ENCODE measurements at places on chromosomes 3 and 15.

DNA sequence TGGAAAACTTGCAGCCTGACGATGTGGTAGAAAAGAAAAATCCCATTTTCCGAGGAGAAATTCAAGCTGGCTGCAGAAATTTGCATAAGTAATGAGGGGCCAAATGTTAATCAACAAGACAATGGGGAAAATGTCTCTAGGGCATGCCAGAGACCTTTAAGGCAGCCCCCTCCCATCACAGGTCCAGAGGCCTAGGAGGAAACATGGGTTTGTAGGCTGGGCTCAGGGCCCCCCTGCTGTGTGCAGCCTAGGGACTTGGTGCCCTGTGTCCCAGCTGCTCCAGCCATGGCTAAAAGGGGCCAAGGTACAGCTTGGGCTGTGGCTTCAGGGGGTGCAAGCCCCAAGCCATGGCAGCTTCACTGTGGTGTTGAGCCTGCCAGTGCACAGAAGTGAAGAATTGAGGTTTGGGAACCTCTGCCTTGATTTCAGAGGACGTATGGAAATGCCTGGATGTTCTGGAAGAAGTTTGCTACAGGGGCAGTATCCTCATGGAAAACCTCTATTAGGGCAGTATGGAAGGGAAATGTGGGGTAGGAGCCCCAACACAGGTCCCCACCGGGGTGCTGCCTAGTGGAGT lies 75.9 kb upstream of the CADPS start:
- no peak overlapping the region for H3K4me3 ChIP-seq
- no peaks in the 10 kb centered on the region for H3K36me3 ChIP-seq
- no peaks in the 10 kb centered on the region for H3K4me1 ChIP-seq
- H3K27ac ChIP-seq = no peak overlapping the region

DNA sequence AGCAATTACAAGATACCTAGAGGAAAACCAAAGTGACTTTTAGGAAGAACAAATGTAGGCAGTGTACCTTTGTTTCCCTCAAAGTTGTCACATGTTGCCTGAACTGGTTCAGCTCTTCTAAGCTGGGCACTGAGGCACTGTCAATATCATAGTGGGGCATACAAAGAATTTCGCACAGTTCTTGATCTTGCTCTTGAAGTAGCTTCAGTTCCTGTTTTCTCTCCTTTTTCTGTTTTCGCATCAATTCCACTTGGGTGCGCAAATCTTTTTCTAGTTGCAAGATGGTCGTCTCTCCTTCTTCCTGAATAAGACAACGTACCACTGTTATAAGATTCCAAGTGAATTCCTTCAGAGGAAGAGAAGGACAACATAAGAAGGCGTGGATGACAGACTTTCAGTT lies 12.7 kb downstream of the PRC1 start:
- H3K27ac ChIP-seq = no peak overlapping the region
- no peaks in the 10 kb centered on the region for H3K27me3 ChIP-seq
- H3K36me3 ChIP-seq = peaks cover 70% of the 10 kb centered on the region
- no peak overlapping the region for H3K4me3 ChIP-seq
- DNase-seq = no peak

- no peaks in the 10 kb centered on the region for H3K27me3 ChIP-seq
- no peak overlapping the region for H3K4me3 ChIP-seq
- no peak overlapping the region for H3K27ac ChIP-seq
- peaks cover 2% of the 10 kb centered on the region for H3K36me3 ChIP-seq
- no peak for DNase-seq
- H3K4me1 ChIP-seq = no peaks in the 10 kb centered on the region
Observed at GRCh38 chr15:67578020-67578600, 35.6 kb downstream of the MAP2K5 start.

- H3K27me3 ChIP-seq = no peaks in the 10 kb centered on the region
- no peak overlapping the region for H3K27ac ChIP-seq
- no peak for DNase-seq
- no peaks in the 10 kb centered on the region for H3K36me3 ChIP-seq
- H3K4me1 ChIP-seq = no peaks in the 10 kb centered on the region
Observed at GRCh38 chr15:27805261-27806220, 293.6 kb downstream of the OCA2 start.

- no peaks in the 10 kb centered on the region for H3K4me1 ChIP-seq
- H3K4me3 ChIP-seq = no peak overlapping the region
- DNase-seq = no peak
- H3K27ac ChIP-seq = no peak overlapping the region
- no peaks in the 10 kb centered on the region for H3K36me3 ChIP-seq
- no peaks in the 10 kb centered on the region for H3K27me3 ChIP-seq
Observed at GRCh38 chr3:35522450-35522849, 116.9 kb upstream of the ARPP21 start.

DNA sequence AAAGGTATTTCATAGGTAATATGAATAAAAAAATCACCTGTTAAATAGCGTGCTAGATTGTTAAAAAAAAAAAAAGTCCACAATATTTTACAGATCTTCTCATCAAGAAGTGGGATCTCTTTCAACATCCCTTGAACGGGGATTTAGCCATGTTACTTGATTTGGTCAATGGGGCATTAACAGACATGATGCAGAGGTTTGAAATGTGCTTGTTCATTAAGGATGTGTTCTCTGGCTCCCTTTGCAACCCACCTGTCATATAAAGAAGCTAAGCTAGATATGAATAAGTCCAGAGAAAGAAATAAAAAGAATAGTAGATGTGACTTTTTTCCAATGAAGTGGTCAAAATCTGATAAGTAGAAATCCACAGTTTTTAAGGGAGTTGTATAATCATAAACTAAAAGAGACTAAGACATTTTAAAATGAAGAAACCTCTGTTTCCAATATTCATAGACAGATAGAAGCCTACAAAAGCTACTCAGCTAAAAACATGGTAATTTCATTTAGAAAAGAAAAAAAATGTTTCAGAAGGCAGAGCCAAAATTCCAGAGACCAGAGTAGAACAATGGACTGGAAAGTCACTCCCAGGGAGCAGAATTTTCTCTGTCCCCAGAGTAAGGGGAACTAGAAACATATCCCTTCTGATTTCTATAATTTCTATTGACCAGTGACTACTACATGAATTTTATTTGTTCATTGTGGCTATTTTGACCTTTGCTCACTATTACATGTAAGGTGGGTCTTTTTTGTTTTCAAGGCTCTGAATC lies 79.2 kb downstream of the PLSCR2 start:
- no peaks in the 10 kb centered on the region for H3K4me1 ChIP-seq
- H3K27me3 ChIP-seq = no peaks in the 10 kb centered on the region
- DNase-seq = no peak
- H3K4me3 ChIP-seq = no peak overlapping the region
- no peak overlapping the region for H3K27ac ChIP-seq
- H3K36me3 ChIP-seq = no peaks in the 10 kb centered on the region

DNA sequence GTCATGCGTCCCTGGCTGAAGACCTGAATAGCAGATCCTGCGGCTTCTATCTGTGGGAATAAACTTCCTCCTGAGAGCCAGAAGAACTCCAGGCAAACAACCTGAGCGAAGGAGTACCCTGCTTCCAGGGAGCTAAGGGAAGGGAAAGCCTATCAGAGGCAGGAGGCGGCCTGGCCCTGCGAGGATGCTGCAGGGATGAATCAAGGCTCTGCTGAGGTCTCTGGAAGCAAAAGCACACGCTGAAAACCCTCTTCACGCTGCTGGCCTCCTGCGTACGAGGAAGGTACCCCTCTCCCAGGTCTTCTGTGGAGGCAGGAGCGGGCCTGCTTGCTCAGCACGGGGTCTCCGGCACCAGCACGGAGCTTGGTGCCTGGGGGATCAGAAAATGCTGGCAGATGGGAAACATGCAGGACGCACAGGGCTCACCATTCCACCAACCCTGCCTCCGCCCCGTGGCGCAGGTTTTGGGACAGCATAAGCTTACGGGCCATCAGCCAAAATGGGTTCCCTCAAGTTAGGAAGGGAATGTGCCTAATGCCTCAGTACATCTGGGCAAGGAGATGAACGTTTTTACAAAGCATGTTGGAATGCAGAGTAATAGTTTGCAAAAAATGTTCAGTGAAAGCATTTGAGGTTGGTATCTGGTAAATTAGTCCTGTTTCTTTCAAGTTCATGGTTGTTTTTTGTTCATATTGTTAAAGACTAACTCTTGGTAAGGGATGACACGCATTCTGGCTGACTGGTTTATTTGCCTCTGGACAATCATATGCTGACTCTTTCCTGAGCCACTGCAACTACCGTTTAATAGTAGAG lies 72.3 kb downstream of the CHSY1 start:
- no peaks in the 10 kb centered on the region for H3K27me3 ChIP-seq
- H3K36me3 ChIP-seq = peaks cover 54% of the 10 kb centered on the region
- no peak for DNase-seq
- H3K4me3 ChIP-seq = no peak overlapping the region
- peak overlapping the region; percentile 79 for H3K27ac ChIP-seq

DNA sequence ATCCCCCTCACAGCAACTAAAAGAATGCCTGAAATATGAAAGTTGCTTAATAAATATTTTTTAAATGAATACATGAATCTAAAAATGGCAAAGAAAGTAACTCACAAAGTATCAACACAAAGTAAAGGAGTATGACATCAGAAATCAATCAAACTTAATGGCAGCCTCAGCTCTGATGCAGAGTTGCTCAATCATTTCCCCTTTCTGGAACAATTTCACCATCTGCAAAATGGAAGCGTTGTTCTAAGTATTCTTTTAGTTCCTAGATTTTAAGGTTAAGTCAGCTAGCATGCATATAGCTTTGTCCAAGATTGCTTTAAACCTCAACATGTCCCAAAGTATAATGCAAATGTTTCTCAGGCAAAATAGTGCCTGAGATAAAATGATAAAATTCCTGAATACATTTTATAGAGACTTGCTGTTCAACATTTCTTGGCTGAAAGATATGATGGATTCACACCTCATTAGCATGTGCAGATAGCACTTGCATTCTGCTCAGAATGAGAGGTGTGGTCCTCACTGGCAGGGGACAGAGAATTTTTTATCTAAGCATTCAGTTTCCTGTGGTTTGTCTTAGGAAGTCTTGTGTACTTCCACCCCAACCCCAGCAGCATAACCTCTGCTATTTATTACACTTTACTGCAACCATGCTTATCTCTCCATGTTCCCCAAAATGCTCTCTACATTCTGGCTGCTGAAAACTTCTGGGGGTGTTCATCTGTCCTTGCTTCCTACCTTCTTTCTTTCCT lies 429.3 kb downstream of the GRM7 start:
- H3K4me1 ChIP-seq = no peaks in the 10 kb centered on the region
- no peaks in the 10 kb centered on the region for H3K36me3 ChIP-seq
- no peaks in the 10 kb centered on the region for H3K27me3 ChIP-seq
- DNase-seq = no peak
- H3K27ac ChIP-seq = no peak overlapping the region

DNA sequence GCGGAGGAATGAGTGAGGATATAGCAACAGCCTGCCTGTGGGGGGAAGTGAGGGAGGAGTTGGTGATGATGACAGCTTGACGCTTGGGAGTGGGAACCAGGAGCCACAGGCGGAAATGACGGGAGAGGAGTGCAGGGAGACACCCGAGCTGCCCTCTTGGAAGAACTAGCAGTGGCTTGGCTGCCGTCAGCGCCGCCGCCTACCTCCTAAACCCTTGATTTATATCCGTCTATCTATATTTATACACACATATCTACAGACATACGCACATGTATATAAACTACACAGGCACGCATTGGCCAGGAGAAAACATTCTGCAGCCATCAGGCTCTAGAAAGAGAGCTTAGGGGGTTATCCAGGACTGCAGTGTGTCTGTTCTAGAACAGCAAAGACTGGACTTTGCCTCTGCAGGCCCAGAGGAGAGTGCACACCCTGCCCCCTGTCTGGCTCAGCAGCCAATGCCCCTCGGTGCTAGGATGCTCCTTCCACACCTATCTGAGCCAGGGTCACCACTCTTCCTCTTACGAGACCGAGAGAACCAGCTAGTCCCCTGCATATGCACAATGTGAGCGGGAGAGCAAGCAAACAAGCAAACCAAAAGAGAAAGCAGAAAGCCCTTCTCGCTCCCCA lies 45.3 kb upstream of the MAGEF1 start:
- no peaks in the 10 kb centered on the region for H3K4me1 ChIP-seq
- H3K36me3 ChIP-seq = no peaks in the 10 kb centered on the region
- peaks cover 4% of the 10 kb centered on the region for H3K27me3 ChIP-seq
- no peak overlapping the region for H3K27ac ChIP-seq

GRCh38 chr3:13518516-13518953 lies 30.4 kb upstream of the FBLN2 start:
- no peaks in the 10 kb centered on the region for H3K36me3 ChIP-seq
- peaks cover 1% of the 10 kb centered on the region for H3K4me1 ChIP-seq
- no peak for DNase-seq
- H3K27me3 ChIP-seq = no peaks in the 10 kb centered on the region
- H3K27ac ChIP-seq = no peak overlapping the region
- H3K4me3 ChIP-seq = no peak overlapping the region

- peaks cover 1% of the 10 kb centered on the region for H3K4me1 ChIP-seq
- DNase-seq = no peak
- no peaks in the 10 kb centered on the region for H3K36me3 ChIP-seq
- no peak overlapping the region for H3K27ac ChIP-seq
- peaks cover 21% of the 10 kb centered on the region for H3K27me3 ChIP-seq
- no peak overlapping the region for H3K4me3 ChIP-seq
Observed at GRCh38 chr3:170467007-170467406, 48.3 kb downstream of the CLDN11 start.

- H3K4me3 ChIP-seq = no peak overlapping the region
- no peak for DNase-seq
- no peak overlapping the region for H3K27ac ChIP-seq
- H3K4me1 ChIP-seq = peaks cover 2% of the 10 kb centered on the region
- no peaks in the 10 kb centered on the region for H3K36me3 ChIP-seq
- H3K27me3 ChIP-seq = peaks cover 28% of the 10 kb centered on the region
Observed at GRCh38 chr15:33091983-33092693, 102.4 kb downstream of the FMN1 start.

DNA sequence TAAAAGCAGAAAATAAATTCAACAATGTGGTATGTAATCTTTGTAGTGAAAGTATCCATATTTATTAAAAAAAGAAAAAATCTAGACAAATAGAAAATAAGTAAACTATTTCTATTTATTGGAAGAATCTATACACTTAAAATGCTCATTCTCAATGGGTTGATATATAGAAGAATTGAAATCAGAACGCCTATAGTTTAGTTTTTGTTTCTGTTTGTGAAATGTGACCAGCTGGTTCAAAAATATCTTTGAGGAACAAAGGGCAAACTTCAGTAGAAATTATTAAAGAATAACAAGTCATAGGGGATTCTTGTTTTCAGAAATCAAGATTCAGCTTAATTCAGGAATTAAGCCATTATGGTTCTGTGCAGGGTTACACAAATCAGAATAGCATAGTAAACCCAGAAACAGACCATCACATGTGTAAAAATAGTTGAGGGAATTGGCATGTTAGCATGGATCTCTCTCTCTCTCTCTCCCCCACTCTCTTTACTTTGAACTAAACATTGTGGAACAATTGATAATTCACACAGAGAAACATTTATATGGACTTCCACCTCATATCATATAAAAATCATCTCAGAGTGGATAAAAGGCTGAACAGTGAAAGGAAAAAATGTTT lies 134.0 kb downstream of the CHL1 start:
- no peaks in the 10 kb centered on the region for H3K27me3 ChIP-seq
- H3K27ac ChIP-seq = no peak overlapping the region
- no peaks in the 10 kb centered on the region for H3K4me1 ChIP-seq
- H3K36me3 ChIP-seq = no peaks in the 10 kb centered on the region
